Skeletal muscle cell (primary cell): ENCODE measurements at places on chromosomes 1 and 21.

- peak; percentile 34 for DNase-seq
Measured at GRCh38 chr1:9444532-9444931, 94.7 kb upstream of the SLC25A33 start.

DNA sequence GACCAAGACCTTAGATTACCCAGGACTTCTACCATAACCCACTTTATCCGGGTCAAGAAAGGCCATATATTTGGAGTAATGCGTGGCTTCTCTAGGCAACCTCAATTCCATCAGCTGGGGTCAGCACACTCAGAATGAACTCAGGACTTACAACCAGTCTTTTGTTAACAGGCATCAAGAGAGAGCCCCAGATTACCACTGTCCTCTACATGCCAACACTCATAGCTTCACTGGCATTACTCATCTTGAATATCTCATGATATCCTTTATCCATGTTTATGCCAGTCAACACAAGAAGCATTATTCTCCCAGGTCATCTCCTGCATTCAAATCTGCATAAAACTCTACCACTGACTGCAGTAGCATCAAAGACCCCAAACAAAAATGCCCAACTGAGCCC lies 6.6 kb upstream of the FCGR2A start:
- no peak for DNase-seq

DNA sequence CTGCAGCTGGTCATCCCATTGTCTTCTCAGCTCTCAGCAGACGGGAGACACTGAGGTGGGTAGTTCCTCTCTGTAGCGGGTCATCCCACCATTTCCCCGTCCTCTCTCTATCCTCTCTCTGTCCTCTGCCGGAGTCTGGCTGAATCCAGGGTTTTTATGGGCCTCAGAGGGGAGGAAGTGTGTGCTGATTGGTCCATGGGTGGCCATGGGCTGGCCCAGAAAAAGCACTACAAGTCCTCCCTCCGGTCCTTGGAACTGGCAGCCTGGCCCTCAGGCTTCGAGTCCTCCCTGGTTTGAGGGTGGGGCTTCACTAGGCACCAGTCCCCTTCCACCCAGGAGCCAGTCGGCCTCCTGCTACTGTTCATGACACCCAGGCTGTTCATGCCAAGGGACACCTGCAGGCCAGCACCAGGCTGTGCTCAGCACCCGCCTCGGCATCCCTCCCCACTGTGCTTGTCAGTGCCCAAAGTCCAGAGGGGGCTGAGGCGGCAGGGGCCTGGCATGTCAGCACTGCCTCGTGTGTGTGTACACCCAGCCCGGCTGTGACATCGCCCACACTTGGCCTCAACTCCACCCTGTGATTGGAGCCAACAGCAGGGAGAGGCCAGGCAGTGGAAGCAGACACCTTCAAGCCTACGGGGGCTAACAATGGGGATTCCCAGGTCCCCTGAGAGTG lies 23.0 kb upstream of the LRRC8C start:
- DNase-seq: no peak

DNA sequence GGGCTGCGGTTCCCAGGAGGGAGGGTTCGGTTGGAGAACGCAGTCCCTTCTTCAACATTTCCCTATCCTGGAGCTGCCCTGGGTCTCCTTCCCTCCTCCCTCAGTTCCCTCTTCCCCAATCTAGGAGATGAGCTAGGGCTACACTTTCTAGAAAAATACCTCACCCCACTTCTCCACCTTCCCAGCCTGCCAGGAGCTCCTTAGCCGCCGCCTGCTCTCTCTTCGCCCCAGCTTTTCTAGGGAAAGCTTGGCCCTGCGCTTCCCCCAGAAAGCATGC lies 488 bp upstream of the ADAMTS1 start:
- no peak for DNase-seq

GRCh38 chr1:110012100-110012780 lies 22.2 kb upstream of the STRIP1 start:
- no peak for DNase-seq
